ENCODE measurements at places on chromosomes 6 and 20. TPM values are rescaled to one million over a fixed set of nuclear protein-coding genes. Genes with fewer than 3 reads are reported as not detected.
A peak's percentile ranks its signal among the peaks of the same experiment; 100 is the strongest.

The NKX2-4 gene
- not detected for total RNA-seq

- H3K4me1 ChIP-seq: peaks cover 13% of the 10 kb centered on the region
- H3K27ac ChIP-seq: no peak overlapping the region
- DNase-seq: no peak
- H3K36me3 ChIP-seq: no peaks in the 10 kb centered on the region
- H3K4me3 ChIP-seq: no peak overlapping the region
These were observed 17.8 kb downstream of the NCOA7 start for GRCh38 chr6:125808591-125808990.

- no peak overlapping the region for H3K4me3 ChIP-seq
- H3K27me3 ChIP-seq: no peaks in the 10 kb centered on the region
- H3K36me3 ChIP-seq: no peaks in the 10 kb centered on the region
- DNase-seq: no peak
- no peak overlapping the region for H3K27ac ChIP-seq
- no peaks in the 10 kb centered on the region for H3K4me1 ChIP-seq
These were observed 157.9 kb downstream of the MRPL14 start for GRCh38 chr6:43969158-43969981.

DNA sequence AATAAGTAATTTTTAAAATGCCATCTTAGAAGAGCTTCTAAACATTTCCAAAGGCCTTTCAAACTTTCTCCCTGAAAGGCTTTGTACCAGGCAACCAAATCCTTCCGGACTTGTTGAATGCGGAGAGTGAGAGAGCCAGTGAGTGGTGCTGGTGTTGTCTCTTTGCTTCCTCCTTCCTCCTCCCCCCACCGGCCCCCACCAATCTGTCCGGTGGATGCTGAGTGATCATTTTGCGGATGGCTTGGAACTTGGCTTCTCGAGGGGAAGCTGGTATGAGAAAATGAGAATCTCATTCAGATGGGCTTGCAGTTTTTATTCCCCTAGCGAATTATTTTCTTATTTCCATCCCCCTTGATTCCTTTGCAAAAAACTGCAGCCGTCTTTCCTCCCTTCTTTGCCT lies 97.3 kb downstream of the ANKRD60 start:
- no peaks in the 10 kb centered on the region for H3K36me3 ChIP-seq
- DNase-seq: peak; percentile 64
- H3K27ac ChIP-seq: peak overlapping the region; percentile 50
- no peaks in the 10 kb centered on the region for H3K27me3 ChIP-seq
- no peak overlapping the region for H3K4me3 ChIP-seq

The KCNK16 gene
- not detected for total RNA-seq

GRCh38 chr20:23562721-23563342 lies 5.5 kb downstream of the CST9L start:
- no peaks in the 10 kb centered on the region for H3K4me1 ChIP-seq
- H3K4me3 ChIP-seq: no peak overlapping the region
- DNase-seq: no peak
- H3K36me3 ChIP-seq: no peaks in the 10 kb centered on the region
- H3K27me3 ChIP-seq: no peaks in the 10 kb centered on the region
- H3K27ac ChIP-seq: no peak overlapping the region

The SIRPB2 gene
- total RNA-seq: 0.88 TPM

The RBM12 gene
- total RNA-seq: 30.0 TPM

The CTSA gene
- 45.0 TPM for total RNA-seq

The ARFGEF3 gene
- 0.18 TPM for total RNA-seq

The PPP1R3G gene
- total RNA-seq: 1.1 TPM

DNA sequence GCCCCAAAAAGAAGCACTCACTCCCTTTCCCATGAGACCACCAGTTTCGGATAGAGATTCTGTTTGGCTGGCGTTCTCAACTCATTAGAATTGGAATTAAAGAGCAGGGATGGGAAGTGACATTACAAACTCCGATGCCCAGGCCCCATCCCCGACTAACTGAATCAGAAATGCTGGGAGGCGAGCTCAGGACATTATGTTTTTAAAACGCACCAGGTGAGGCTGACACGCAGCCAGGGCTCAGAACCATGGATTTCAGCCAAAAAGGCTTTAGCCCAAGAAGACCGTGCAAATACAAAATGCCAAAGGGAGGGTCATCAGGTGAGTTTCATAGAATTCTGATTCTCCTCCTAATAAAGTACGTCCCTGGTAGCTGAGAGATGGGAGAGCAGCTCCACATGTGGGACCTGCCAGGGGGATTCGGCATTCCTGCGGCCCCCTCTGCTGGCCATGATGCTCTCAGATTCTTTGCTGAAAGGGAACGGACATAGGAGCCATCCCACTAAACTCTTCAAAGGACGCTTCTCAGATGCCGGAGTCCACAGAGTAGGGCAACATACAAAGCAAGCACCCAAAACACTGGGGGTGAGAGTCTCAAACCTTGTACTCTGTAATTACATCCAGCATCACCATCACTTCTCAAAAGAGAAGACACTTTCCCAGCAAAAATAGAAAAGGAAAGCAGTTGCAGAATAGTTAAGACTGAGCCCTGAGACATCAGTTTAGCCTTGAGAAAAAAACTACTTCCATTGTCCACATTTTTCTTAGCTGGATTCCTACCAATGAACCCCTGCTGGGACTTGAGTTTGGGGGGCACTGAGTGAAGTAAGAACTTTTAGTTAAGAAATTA lies 205.2 kb downstream of the BMP7 start:
- no peaks in the 10 kb centered on the region for H3K27me3 ChIP-seq
- H3K4me3 ChIP-seq: no peak overlapping the region
- H3K27ac ChIP-seq: no peak overlapping the region
- no peaks in the 10 kb centered on the region for H3K4me1 ChIP-seq
- H3K36me3 ChIP-seq: no peaks in the 10 kb centered on the region

- H3K27me3 ChIP-seq: no peaks in the 10 kb centered on the region
- H3K27ac ChIP-seq: no peak overlapping the region
- H3K4me3 ChIP-seq: no peak overlapping the region
- no peaks in the 10 kb centered on the region for H3K36me3 ChIP-seq
- H3K4me1 ChIP-seq: peaks cover 3% of the 10 kb centered on the region
- no peak for DNase-seq
These were observed 27.2 kb downstream of the DIDO1 start for GRCh38 chr20:62898970-62899632.

DNA sequence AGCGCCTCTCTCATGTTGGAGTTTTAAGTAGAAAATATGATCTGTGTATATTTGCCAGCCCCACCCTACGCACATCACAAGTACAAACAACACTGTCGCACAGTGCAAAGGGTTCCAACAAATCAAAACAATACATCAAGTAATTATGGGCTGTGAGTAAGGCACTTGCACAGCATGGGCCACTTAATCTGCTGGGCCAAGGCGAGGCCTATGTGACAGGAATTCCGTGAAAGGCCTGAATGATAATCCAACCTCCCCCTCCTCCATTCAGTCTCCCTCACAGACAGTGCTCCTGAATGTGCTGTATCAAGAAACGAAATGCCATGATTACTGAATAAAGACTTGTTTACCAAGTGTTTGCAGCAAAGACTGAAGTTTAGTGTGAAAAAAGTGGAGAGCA lies 130.1 kb upstream of the SLC2A12 start:
- no peaks in the 10 kb centered on the region for H3K27me3 ChIP-seq
- no peak for DNase-seq
- no peaks in the 10 kb centered on the region for H3K36me3 ChIP-seq
- no peak overlapping the region for H3K4me3 ChIP-seq

- no peaks in the 10 kb centered on the region for H3K27me3 ChIP-seq
- H3K4me3 ChIP-seq: no peak overlapping the region
- no peak overlapping the region for H3K27ac ChIP-seq
- no peaks in the 10 kb centered on the region for H3K36me3 ChIP-seq
- no peaks in the 10 kb centered on the region for H3K4me1 ChIP-seq
These were observed 81.7 kb downstream of the PREP start for GRCh38 chr6:105321207-105321606.

DNA sequence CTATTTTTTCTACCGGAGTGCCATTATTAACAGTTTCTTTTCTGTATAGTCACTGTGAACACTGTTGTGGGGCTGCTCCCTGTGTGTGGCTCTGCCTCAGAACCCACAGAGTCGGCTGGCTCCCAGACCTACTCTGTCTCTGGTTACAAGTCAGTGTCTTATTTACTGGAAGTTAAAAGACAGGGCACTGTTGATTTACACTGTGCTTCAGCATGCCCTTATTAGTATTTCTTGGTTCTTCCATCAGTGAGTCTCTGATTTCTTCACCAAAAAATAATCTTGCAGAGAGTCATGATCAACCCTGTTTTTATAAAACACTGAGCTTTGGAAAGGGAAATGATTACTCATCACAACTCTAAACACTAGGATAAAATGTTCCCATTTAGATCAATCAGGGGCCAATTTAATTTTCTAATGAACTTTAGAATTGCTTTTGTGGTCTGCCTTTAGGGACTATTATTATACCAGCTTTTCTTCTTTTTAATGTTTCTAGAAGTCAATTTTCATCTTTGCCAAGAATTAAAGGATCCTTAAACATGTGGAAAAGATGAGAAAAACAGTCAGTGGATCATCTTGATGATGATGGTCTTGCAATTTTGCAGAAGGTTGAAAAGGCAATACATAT lies 92.6 kb downstream of the UTRN start:
- no peaks in the 10 kb centered on the region for H3K27me3 ChIP-seq
- no peak overlapping the region for H3K27ac ChIP-seq
- no peak for DNase-seq
- peaks cover 6% of the 10 kb centered on the region for H3K4me1 ChIP-seq
- H3K36me3 ChIP-seq: no peaks in the 10 kb centered on the region
- H3K4me3 ChIP-seq: no peak overlapping the region

- H3K4me1 ChIP-seq: no peaks in the 10 kb centered on the region
- H3K27ac ChIP-seq: no peak overlapping the region
- no peak overlapping the region for H3K4me3 ChIP-seq
- H3K36me3 ChIP-seq: no peaks in the 10 kb centered on the region
- no peak for DNase-seq
These were observed 124.9 kb upstream of the NRN1 start for GRCh38 chr6:6131492-6132109.

The TMEM151B gene
- total RNA-seq: not detected

DNA sequence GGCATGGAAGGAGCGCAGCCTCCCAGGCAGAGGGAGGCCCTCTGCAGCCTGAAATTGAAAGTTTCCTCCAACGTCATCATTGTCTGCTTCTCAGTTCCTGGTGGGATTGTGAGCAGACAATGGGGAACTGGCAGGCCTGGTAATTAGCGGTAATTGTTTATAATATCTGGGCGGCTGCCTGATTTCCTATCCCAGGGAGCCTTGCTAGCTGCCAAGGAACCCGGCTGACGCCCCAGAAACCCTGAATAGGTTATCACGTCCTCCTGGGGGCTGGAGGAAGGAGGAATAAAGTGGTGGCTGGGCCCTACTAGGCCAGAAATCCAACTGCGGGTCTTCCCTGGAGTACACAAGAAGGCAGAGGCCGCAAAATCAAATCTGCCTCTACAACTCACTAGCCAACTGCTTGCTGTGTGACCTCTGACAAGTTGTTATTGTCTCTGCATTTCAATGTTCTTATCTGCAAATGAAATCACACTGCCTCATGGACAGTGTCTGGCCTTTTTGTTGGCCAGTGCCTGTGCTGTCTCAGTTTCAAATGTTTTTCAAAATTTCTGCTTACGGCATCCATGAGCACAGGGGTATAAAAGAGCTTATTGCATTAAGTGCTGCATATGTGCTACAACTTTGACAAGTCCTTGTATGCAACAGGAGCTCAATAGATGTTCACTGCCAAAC lies 16.9 kb downstream of the KCNK15 start:
- H3K27me3 ChIP-seq: no peaks in the 10 kb centered on the region
- no peak overlapping the region for H3K4me3 ChIP-seq
- H3K36me3 ChIP-seq: no peaks in the 10 kb centered on the region

The CST4 gene
- not detected for total RNA-seq

GRCh38 chr6:22970004-22970403 lies 400.6 kb downstream of the HDGFL1 start:
- no peak for DNase-seq
- H3K27ac ChIP-seq: no peak overlapping the region
- H3K36me3 ChIP-seq: no peaks in the 10 kb centered on the region
- no peaks in the 10 kb centered on the region for H3K27me3 ChIP-seq
- H3K4me3 ChIP-seq: no peak overlapping the region
- H3K4me1 ChIP-seq: no peaks in the 10 kb centered on the region

DNA sequence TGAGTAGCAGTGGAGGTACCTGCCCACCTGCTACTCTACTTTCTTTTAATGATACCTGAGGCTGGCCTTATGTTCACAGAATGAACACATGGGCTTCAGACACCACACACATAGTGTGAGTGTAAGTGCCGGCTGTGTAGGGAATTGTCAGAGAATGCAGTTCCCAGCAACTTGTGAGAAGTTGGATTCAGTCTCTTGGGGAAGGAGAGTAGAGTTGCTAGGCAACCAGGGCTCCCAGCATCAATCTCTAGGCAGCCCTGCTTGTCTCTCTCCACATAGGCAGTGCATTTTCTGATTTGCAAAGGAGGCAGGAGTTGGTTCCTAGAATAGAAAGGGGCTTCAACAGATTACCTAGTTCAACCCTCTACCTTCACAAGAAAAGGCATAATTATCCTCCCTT lies 74.1 kb downstream of the BFSP1 start:
- no peaks in the 10 kb centered on the region for H3K4me1 ChIP-seq
- no peak for DNase-seq
- H3K27ac ChIP-seq: no peak overlapping the region
- no peaks in the 10 kb centered on the region for H3K36me3 ChIP-seq
- H3K27me3 ChIP-seq: no peaks in the 10 kb centered on the region
- no peak overlapping the region for H3K4me3 ChIP-seq

- H3K4me3 ChIP-seq: no peak overlapping the region
- no peak for DNase-seq
- no peak overlapping the region for H3K27ac ChIP-seq
- H3K36me3 ChIP-seq: no peaks in the 10 kb centered on the region
- no peaks in the 10 kb centered on the region for H3K27me3 ChIP-seq
- no peaks in the 10 kb centered on the region for H3K4me1 ChIP-seq
These were observed 241.9 kb upstream of the MOCS1 start for GRCh38 chr6:40176152-40176551.

The MEI4 gene
- total RNA-seq: not detected

GRCh38 chr6:99119109-99120031 lies 171.6 kb upstream of the FBXL4 start:
- no peaks in the 10 kb centered on the region for H3K4me1 ChIP-seq
- no peak for DNase-seq
- H3K36me3 ChIP-seq: no peaks in the 10 kb centered on the region
- H3K27me3 ChIP-seq: no peaks in the 10 kb centered on the region

DNA sequence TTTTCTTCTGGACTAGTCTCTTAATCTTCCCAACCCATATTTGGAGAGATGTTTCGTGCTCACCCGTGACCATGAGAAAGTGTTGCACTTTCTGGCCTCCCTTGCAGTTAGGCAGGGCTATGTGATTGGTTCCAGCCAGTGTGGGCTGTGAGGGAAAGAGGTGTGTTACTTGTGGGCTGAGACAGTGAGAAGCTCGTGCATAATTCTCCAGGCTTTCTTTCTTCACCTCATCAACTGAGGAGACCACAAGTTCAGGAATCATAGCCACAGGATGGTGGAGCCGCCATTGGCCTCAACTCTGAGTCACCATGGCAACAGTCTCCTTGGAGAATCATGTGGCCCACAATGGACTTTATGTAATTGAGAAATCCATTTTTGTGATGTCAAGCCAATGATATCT lies 57.5 kb upstream of the FUCA2 start:
- no peaks in the 10 kb centered on the region for H3K4me1 ChIP-seq
- H3K27ac ChIP-seq: no peak overlapping the region
- no peak overlapping the region for H3K4me3 ChIP-seq
